ENCODE measurements at places on chromosomes 16 and 17.

GRCh38 chr16:86346034-86346433, 164.3 kb upstream of the FOXF1 start:
- DNase-seq: no peak

- no peak for DNase-seq
Observed at GRCh38 chr16:49150341-49150740, 131.3 kb downstream of the CBLN1 start.

DNA sequence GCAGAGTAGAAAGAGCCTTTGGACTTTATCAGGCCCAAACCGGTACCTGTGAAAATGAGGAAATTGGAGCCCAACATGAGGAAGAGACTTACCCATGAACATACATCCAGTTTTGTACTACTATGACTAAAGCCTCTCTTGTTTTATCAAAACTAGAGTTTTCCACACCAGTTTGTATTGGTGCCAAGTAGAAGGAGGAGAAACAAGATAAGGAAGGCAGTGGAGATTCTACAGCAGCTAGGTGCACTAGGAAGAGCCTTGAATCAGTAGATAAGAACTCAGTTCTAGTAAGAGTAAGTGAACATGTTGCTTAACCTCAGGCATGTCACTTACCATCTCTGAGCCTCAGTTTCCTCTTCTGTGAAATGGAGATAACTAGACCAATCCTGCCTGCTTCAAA, 13.7 kb upstream of the TMEM132E start:
- no peak for DNase-seq

DNA sequence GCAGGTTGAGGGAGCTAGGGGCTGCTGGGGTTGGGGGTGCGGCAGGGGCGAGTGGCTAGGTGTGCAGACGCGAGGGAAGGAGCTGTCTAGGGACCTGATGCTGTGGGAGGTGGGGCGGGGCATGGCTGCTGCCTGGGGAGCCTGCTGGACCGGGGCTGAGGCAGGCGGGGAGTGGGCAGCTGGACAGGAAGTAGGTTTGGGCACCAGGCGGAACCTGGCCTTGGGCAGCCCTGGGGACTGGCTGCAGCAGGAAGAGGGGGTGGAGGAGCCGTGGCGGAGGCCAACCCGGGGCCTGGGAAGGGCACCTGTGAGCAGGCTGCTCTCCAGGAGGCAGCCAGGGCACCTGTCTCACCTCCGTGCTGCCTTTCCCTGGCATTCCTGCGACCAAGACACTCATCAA, 5.9 kb upstream of the DNASE1L2 start:
- DNase-seq: no peak

DNA sequence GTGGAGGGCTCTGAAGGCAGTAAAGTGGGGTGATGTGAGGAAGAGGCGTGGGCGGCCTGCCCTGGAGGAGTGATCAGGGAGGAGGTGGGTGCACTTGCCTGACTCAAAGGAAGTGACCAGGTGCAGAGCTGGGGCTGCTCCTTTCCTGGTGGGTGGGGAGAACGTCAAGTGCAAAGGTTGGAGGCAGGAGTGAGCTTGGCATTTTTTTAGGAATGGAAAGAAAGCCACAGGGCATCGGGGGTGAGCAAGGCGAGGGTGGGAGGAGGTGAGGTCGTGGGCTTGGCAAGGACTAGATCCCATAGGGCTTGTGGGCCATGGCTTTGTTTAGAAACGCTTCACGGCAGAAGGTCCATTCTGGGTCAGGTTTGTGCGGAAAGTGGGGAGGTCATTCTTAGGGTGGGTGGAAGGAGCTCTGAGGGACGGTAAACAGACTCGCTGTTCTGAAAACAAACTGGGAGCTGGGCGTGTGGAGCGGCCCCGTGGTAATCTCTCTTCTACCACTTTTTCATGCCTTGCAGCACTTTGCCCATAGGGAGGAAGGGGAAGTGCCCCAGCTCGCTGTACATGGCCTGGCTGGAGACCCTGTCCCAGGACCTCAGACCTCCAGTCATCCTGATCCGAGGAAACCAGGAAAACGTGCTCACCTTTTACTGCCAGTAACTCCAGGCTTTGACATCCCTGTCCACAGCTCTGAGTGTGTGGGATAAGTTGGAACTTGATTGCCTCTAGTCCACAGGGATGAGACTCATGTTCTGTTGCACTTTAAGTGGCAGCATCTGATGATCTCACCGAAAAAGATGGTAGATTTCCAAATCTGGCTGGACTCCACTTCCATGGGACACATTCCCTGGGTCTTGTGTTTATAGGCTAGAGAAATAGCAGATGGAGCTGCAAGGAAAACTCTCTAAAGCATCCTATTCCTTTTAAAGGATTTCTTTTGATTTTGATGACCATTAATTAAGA, 18.9 kb upstream of the HERPUD1 start:
- no peak for DNase-seq

GRCh38 chr17:1697681-1698080, 12.5 kb downstream of the TLCD2 start:
- no peak for DNase-seq

DNA sequence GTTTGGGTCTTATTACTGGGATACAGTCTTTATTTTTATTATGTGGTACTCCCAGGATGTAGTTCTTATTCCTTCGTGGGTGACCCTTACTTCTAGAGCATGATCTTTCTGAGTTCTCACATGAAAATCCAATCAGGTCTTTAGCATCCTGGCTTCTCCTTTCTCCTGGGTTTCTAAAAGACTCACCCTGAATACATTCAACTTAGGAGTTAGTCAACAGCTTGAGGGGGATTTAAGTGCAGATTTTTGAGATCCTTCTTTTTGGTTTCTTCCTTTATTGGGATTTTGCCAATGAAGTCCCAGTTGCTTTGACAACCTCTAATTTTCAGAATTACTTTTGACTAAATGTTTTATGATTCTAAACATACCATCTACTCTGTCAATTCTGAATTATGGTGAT, 68.2 kb downstream of the SIAH1 start:
- no peak for DNase-seq

DNA sequence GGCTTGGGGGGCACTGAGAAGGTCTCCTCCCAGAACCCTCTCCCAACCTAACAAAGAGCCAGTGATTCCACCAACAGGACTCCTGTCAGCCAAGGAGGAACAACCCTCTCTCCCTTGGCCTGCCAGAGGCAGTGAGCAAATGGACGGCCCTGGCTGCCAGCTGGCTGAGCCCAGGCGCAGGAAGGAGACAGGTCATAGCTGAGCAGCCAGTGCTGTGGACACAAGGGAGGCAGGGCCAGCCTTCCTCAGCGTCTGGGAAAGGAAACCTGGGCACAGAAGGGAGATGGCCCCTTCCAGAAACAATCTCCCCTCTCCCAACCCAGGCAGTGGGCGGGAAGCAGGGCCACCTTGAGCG, 2.1 kb downstream of the MPO start:
- DNase-seq: no peak
